ENCODE measurements at places on chromosomes 2 and 18.

GRCh38 chr2:15671409-15671808, 79.7 kb downstream of the DDX1 start:
- no peak for DNase-seq

DNA sequence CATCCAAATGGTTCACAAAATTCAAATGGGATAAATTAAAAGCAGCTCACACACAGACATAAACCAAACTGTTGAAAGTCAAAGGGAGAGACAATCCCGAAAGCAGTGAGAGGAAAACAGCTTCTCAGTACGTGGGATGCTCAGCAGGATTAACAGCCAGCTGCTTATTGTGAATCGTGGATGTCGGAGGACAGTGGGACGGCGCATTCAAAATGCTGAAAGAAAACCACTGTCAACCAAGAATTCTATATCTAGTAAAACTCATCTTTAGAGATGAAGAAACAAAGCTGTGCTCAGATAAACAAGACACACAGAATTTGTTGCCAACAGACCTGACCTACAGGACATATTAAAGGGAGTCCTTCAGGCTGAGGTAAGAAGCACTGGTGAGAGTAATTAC, 102.9 kb downstream of the NFATC1 start:
- no peak for DNase-seq

DNA sequence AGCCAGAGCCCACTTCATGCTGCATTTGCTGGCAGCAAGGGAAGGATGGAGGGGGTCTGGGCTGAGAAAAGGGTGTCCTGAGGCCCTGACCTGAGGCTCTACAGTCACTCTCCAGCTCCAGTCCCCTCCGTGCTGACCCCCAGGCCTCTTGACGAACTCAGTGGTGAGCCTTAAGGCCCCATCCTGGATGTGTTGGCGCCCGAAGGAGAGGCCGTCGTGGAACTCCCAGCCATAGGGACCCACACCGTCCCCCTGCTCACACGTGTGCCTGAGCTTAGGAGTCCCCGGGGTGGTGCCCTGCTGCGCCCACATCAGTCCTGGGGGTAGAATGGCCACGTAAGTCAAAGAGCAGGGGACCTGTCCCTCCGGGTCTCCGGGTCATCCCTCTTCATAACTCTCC, 776 bp downstream of the MOGS start:
- DNase-seq = no peak

GRCh38 chr2:96665083-96665569, 22.6 kb downstream of the FER1L5 start:
- peak; percentile 97 for DNase-seq

DNA sequence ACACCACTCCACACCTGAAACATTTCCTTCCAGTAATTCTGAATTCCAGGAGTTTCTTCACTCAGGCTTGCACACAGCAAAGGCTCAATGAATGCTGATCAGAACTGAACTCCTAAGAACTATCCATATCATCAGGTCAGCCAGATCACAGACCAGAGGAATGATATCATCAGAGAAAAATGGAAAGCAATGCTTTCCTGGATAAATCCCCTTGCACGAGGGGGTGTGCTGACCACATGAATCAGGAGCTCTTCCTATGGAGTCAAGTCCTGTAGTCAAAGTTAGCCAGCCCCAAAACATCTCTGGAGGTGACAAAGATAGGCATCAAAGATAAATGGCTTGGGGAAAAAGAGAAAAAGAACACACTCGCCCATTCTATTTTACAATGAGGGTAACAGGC, 83.8 kb upstream of the ACVR2A start:
- no peak for DNase-seq

DNA sequence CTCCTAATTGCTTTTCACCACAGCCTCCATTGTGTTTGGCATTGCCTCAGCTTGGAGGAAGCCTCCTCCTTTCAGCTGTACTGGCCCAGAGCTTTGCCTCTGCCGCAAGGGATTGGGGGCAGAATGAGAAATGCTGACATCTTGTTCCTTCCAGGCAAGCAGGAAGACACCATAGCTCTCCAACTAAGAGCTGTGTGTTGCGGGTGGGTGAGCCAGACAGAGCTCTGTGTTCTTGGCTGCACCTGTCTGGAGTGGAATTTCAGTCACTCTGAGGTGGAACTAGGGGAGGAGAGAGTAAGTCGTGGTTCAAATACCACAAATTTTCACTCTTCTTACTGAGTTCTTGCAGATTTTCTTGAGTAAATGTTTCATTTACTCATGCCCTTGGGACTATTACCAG, 36.6 kb upstream of the KCNF1 start:
- no peak for DNase-seq

- DNase-seq = no peak
Measured at GRCh38 chr2:42360493-42360889, 526 bp downstream of the COX7A2L start.

DNA sequence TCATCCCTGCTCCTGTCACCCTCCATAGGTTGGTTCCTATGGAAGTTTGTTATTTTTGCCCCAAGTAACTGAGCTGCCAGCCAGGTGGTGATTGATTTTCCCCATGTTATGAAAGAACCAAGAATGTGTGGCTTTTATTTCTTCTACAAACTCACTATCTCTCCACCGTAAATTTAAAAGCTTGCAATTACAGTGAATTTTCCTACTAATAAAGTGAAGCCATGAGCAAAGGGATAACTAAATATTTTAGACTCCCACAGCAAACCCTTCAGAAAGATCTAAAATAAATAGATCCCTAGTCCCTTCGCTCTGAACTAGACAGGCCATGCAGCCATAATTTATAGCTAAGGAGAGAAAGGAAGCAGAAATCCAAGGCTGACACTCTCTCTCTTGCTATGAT, 6.2 kb upstream of the KIAA2012 start:
- no peak for DNase-seq

GRCh38 chr2:189854187-189854586, 69.9 kb downstream of the PMS1 start:
- DNase-seq = no peak

GRCh38 chr2:12081481-12082210, 335.2 kb downstream of the LPIN1 start:
- no peak for DNase-seq

DNA sequence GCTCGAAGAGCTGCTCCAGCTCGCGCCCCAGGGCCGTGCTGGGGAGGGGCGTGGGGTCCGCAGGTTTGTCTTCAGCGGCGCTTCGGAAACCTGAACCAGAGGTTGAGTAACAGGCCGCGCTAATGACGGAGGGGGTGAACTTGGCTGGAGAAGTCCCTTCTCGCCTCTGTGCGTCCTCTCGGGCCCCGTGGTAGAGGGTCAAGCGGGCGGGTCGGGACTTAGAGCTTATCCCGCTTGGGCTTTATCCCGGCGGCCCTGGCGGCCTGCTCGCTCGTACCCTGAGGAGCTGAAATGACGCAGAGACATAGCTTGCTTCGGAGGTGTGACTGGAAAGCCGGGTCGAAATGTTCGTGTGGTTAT, 479 bp downstream of the RNMT start:
- DNase-seq = no peak

GRCh38 chr2:238380336-238380735, 46.4 kb upstream of the ASB1 start:
- no peak for DNase-seq

DNA sequence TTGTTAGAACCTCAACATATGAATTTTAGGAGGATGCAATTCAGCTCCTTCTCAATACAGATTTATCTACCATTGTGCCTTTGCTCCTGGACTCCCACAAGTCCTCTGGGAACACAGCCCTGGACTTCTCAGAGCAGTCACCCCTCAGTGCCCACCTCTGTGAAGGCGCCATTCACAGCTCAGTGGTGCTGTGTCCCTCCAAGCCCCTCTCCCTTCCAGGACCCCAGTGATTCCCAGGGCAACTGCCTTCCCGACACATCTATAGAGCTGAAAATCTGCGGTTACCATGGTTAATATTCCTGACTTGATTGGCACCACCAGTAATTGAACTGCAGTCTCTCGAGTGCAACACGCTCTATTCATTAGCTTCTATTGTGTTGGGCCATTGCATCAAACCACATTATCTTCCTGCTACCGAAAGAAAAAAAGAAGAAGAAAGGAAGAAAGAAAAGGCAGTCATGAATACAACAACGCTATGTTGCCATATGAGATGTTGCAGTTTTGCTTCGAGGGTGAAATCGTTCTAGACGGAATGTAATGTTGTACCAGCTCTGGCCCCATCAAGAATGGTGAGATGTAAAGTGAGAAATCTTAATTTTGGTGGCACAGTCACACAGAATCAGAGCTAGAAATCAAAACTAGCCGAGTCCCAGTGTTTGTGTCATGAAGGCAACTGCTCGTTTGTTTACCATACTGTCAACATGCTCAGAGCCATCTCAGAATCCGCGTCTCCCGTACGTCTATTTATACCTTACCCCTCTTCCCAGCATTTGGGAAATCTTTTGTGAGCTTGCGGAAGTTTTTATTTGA, 524.0 kb upstream of the ID2 start:
- DNase-seq = no peak

GRCh38 chr2:129490641-129491040, 488.8 kb upstream of the RAB6C start:
- no peak for DNase-seq

DNA sequence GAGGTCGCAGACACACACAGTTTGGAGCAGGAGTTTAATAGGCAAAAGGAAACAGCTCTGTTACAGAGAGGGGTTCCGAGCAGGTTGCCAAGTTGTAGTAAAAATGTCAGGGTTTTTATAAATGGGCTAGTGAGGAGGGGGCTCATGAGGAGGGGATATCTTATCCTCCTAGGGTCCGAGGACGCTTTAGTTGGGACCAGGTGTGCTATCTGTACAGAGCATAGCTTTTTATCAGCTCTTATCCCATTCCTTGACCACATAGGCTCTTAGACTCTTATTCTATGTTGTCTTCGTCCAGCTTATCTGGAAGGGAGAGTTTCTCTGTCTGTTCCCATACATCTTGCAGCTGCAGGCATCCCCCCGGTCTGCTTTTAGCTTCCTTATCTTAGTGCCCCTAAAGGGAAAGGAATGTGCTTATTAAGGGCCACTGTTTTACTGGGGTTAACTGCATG, 44.7 kb downstream of the PDK1 start:
- no peak for DNase-seq

DNA sequence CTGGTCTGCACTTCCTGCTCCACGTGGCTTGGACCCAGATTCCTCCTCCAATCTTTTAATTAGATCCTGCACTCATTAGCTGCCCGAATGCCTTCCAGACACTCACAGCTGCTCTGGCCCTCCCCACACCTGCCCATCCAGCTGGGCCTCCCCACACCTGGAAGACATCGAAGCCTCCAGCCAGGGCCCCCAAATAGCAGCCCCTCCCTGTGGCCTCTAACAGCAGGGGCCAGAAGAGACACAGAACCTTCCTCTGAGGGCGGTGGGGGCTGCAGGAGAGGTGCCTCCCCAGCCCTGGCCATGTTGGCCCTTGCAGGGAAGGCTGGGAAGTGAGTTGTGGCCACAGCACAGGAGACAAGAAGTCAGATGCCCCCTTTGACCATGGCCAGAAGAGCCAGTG, 252.8 kb downstream of the DYSF start:
- DNase-seq = no peak

GRCh38 chr2:62149708-62150107, 46.2 kb upstream of the B3GNT2 start:
- DNase-seq = peak; percentile 32

- DNase-seq = no peak
Measured at GRCh38 chr2:204226305-204226880, 289.8 kb downstream of the ICOS start.

GRCh38 chr18:60066219-60066975, 166.6 kb downstream of the PMAIP1 start:
- DNase-seq = no peak

DNA sequence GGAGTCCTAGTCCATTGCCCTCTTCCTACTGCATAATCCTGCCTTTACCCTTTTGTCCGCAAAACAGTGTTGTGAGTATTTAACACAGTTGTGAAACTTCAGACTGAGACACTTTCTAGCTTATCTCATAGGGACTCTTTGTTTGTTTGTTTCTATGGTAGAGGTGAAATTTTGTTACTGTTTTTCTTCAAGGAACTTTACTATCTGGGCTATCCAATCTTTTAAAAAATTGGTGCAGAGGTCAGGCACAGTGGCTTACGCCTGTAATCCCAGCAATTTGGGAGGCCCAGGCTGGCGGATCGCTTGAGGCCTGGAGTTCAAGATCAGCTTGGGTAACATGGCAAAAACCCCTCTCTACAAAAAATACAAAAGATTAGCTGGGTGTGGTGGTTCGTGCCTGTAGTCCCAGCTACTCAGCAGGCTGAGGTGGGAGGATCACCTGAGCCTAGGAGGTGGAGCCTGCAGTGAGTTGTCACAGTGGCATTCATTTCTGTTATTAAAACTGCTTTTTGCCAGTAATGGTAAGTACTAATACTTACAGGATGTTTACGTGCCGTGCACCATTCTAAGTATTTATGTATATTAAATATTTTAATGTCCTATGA, 18.8 kb downstream of the GMCL1 start:
- DNase-seq = no peak

- no peak for DNase-seq
Measured at GRCh38 chr2:860259-860855, 90.3 kb upstream of the SNTG2 start.

GRCh38 chr18:79794846-79795245, 2.9 kb upstream of the KCNG2 start:
- DNase-seq = no peak

DNA sequence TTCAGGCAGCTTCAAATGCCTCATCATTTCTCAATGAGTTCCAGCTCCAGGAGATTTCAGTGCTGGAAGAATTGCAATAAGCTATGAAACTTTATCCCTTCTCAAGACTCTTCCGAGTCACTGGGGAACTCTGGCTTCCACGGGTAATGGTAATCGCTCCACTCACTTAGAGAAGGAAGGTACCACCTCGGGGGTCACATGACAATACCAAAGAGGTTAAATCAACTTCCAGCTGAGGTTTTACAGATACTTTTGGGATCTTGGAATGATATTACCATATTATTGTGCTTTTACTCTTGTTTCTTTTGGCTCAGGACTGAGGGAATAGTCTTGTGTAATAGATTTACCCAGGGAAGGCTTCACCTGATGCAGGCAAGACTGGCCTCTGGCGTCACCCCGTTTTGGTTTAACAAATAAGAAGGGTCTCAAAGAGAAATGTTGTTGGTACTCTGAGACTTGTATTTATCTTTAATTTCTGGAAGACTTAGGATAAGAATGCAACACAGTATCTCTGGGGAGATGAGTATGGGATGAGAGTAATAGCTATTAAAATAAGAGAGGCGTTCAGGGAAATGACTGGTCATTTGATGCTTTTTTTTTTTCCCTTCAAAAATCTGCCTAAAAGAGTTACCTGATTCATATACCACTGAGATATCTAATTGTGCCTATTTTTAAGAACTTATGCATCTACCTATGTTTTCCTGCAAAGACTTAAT, 316.9 kb upstream of the ZEB2 start:
- no peak for DNase-seq

DNA sequence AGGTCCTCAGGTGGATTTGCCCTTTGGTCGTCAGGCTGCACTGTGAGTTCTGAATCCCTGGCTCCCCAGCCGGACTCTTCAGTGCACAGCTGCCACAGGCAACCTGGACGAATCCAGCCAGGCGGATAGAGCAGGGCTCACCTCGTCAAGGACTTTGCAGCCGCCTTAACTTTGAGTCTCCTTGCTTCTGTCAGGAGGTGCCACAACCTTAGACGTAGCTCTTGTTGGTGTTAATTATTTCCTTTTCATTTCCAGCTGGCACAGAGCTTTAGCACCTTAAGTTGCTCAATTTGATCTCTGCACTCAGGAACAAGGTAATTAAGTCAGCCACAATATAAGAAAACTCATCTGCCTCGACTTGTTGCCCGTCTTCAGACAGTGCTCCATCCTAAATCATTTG, 17.7 kb downstream of the SMIM21 start:
- peak; percentile 39 for DNase-seq
